ENCODE measurements at places on chromosomes 7 and 10.
A peak's percentile ranks its signal among the peaks of the same experiment; 100 is the strongest.

GRCh38 chr7:25084821-25085220 lies 40.2 kb downstream of the CYCS start:
- DNase-seq, result no peak

- DNase-seq, result no peak
Measured at GRCh38 chr7:12030116-12030515, 181.0 kb upstream of the TMEM106B start.

DNA sequence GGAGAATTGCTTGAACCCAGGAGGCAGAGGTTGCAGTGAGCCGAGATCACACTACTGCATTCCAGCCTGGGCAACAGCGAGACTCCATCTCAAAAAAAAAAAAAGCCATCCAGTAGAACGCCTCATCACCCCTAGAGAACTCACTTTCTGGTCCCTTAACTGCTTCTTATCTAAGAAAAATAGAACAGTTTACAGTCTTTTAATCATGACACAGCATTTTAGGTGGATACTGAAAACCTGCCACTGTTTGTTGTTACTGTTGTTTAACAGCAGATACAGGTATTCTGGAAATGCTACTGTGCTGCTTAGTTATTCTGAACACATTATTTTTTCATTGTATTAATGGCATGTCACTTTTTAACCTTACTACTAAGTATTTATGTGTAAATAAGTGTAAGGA lies 624.3 kb upstream of the GHITM start:
- no peak for DNase-seq

DNA sequence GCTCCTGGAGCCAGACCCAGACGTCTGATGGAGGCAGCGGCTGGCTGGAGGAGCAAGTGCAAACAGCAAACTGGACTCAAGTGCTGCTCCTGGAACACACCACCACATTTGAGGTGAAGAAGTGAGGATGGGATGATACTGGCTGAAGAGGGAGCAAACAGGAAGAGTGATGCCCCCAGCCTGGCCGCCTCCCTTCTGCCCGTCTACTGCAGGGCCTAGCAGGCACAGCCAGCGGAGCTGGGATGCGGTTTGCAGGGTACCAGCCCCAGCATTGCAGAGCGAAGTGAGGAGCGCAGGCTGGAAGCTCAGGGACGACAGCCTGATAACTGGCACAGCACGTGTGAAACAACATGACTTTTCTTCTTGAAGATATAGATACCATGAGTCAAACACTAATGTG lies 111.8 kb upstream of the ZNF32 start:
- no peak for DNase-seq

GRCh38 chr7:111356941-111357340 lies 205.4 kb downstream of the IMMP2L start:
- DNase-seq, result no peak

DNA sequence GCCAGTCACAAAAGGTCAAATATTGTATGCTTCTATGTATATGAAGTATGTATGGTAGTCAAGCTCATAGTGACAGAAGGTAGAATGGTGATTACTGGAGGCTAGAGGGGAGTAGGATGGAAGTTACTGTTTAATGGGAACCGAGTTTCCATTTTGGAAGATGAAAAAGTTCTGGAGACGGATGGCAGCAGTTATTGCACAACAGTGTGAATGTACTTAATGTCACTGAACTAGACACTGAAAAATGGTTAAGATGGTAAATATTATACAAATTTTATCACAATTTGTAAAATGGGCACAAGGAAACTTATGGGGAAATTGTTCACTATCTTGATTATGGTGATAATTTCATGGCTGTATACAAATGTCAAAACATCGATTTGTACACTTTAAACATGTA lies 284.6 kb downstream of the GFRA1 start:
- DNase-seq, result no peak

DNA sequence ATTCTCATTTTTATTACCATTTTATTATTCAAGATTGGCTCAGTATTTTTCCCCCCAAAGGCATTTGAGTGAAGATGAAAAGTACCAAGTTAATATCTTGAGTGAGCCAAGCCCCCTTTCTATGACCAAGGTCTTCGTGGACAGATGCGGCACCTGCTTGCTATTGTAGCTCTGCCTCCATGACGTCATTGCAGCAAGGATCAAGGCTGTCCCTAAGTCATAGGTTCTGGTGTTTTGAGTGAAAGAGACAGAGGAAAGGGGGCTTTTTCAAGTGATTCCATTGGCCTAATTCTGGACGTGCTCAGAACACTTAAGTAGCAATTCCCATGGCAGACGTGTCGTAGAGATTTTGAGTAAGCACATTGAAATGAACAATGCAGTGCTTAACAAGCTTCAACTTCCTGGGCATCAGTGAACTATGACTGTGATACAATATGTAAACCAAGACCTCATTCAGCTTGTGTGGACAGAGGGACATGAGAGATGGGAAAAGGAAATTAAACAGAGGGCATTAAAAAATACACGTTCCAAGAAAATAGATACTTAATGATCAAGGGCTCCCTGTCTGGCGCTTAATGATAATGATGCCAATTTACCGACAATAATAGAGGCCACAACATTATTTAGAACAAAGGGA lies 248.7 kb upstream of the NPVF start:
- no peak for DNase-seq

- no peak for DNase-seq
Measured at GRCh38 chr10:31656851-31657433, 271.7 kb downstream of the ARHGAP12 start.

DNA sequence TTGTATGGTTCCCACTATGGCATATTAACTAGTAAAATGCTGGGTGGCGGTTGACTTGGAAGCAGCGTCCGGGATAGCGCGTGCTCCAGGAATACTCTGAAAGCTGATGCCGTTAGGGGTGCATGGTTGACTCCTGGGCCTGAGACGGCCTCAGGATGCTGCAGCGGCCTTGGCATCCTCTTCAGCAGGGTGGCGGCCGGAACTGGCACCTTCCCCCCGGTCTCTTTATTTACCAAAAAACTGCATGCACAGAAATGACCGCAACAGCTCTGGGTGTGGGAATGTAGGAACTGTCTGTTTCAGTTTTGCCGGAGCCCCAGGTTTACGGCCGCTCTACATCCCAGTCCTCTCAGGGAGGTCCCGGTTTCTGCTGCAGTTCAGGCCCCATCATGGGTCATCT lies 28.8 kb downstream of the PFKP start:
- DNase-seq, result no peak

GRCh38 chr7:36583318-36583717 lies 141.0 kb downstream of the AOAH start:
- no peak for DNase-seq

DNA sequence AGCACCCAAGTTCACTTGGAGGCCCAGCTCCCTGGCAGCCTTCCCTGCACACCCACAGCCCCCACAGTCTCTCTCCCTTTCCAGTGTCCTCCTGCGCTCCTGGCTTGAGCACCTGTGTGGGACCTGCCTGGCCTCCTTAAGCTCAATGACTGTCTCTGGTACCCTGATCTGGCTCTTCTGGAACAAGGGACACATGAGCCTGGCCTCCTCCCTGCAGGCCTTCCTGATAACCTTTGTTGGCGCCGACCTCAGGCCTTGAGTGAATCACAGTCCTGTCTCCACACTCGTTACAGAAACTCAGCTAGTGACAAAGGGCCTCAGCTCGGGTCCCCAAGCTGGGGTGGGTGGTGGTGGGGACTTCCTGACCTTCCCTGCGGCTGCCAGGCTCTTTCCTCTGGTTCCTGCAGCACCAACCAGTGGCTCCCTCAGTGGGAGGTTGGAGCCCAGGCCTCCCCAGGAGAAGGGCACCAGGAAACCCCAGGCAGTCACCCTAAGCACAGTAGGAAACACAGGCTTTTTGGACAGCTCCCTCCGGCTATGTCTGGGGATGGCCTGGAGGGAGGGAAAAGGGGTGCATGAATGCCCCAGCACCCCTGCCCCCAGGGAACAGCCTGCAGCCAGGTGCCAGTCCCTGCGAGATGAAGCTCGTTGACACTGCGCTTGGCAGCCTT lies 147.3 kb downstream of the SH3PXD2A start:
- no peak for DNase-seq

DNA sequence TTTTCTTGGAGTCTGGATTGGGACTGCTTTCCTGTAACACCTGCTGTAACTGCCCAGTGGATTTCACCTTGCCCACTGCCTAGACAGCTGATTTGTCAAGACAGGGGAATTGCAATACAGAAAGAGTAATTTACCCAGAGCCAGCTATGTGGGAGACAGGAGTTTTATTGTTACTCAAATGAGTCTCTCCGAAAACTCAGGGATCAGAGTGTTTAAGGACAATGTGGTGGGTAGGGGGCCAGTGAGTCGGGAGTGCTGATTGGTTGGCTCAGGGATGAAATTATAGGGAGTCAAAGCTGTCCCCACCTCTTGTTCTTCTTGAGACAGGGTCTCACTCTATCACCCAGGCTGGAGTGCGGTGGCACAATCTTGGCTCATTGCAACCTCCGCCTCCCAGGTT lies 25.2 kb upstream of the BNIP3 start:
- DNase-seq, result no peak

GRCh38 chr7:55570218-55570873 lies 2.0 kb downstream of the VOPP1 start:
- DNase-seq, result no peak

DNA sequence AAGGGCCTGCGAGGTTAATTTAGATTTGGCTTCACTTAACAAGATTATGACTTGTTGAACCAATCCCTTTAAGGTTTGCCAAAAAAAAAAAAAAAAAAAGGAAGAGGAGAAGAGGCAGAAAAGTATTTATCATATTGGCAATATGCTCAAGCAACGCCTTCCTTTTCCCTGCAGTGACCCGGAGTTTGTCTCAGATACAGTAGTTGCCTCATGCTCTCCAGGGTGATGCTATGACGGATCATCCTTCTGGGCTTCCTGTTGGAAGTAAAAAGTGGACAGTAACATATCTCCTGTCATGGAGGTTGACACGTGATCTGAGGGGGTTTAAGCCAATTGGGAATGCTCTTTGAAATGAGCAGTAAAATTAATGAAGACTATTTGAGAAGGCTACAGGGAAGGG lies 117.3 kb downstream of the BMPER start:
- no peak for DNase-seq

- peak; percentile 53 for DNase-seq
Measured at GRCh38 chr10:69742928-69743602, 58.6 kb upstream of the COL13A1 start.

DNA sequence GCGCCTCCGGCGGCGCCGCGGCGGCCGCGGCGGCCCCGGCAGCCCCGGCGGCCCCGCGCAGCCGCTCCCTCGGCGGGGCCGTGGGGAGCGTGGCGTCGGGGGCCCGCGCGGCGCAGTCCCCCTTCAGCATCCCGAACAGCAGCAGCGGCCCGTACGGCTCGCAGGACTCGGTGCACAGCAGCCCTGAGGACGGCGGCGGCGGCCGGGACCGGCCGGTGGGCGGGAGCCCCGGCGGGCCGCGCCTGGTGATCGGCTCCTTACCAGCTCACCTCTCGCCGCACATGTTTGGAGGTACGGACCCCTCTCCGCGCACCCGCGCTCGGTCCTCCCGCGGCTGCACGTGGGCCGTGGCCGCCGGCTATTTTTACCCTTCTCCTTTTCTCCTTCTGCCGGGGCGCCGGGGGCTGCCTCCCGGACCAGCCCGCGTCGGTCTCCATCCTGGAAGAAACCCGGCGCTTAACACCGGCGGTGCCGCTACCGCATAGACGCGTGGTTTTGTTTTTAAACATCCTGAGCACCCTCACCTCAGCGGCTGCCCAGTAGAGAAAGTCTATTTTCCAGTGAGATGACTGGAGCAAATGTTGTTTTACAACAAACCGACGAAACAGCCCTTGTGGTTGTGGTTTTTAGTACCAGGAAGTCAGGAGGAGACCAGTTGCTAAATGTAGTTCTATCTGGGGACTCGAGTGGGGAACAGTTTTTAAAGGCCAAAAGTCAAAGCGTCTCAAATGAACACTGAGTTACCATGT lies 1.3 kb downstream of the ZNRF2 start:
- peak; percentile 9 for DNase-seq

- DNase-seq, result peak; percentile 87
Measured at GRCh38 chr7:85186521-85187241, at the start of gene SEMA3D. SEMA3D (minus strand) TSS chr7:85187056; CDS start chr7:85121891, 65,165 bp downstream.

DNA sequence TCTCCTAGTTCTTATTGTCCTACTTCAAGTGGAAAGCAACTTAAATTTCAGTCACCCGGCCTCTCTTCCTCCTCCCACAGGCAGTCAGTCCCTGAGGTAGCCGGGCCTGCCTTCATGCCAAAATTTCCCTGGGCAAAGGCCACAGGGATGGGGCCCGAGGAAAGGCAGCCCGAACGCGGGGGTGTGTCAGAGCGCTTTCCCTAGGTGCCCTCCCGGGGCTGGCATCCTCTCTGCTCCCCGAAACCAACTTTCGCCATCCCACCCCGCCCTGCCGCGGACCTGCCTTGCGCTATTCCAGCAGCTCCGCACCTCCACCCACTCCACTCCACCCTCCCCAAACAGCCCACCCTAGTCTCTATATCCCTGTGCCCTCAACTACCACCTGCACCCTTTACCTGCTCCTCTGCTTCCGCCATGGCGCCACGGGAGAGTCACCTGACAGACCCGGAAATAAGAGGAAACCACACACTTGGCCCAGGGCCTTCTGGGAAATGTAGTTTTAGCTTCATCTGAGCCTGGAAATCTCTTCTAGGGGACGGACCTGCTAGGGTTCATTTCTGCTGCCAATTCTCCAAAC lies at the start of gene VPS41:
Gene VPS41, minus strand, starts transcription at position 433 of the 577 bp plus-strand sequence. Its CDS starts 17 bp downstream, at position 416.
- DNase-seq, result peak; percentile 85

DNA sequence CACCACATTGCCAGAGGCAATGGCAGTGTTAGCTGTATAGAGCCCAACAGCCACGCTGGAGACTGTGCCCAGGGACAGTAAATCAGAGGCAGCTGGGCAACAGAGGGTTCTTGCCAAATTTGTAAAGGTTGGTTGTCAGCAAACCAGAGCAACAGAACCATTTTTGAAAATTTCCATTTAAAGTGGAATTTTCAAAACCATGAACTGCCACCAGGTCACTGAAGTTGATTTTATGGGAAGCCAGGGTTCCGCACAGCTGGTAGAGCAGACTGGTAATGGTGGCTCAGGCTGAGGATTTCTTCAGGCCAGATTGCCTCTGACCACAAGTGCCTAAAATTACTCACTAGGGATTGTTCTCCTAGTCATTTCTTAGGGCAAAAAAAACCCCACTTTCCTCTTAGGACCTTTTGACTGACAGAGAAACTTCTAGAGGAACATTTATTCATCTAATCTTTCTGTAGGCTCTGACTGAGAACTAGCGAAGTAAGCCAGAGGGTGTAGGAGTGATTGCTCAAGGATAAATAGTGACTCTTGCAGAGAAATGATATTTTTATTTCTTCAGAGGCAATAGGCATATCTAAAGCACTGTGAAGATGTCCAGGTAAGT lies 342.4 kb downstream of the BBS9 start:
- peak; percentile 3 for DNase-seq

GRCh38 chr10:34768261-34768971 lies 46.7 kb downstream of the PARD3 start:
- peak; percentile 78 for DNase-seq

- DNase-seq, result peak; percentile 43
Measured at GRCh38 chr10:97724341-97724941, 10.9 kb downstream of the MARVELD1 start.
